ENCODE measurements at places on chromosomes 7 and 10. TPM values are rescaled to one million over a fixed set of nuclear protein-coding genes. Genes with fewer than 3 reads are reported as not detected.

The TMEM176A gene
- 45.4 TPM for total RNA-seq

The CLDN3 gene
- 0.82 TPM for total RNA-seq

The SUN1 gene
- total RNA-seq = 37.8 TPM

The PROSER2 gene
- 1.1 TPM for total RNA-seq

The ZNF727 gene
- not detected for total RNA-seq

The MKX gene
- total RNA-seq = 1.9 TPM

The ASAH2 gene
- 2.2 TPM for total RNA-seq

The CACNB2 gene
- total RNA-seq = 2.6 TPM

The NRCAM gene
- total RNA-seq = 61.8 TPM

The KAZALD1 gene
- total RNA-seq = 1.8 TPM

The GTF2IRD1 gene
- 4.7 TPM for total RNA-seq

The CTTNBP2 gene
- 13.2 TPM for total RNA-seq

The VSTM4 gene
- 2.1 TPM for total RNA-seq

Data from motor neuron (in vitro differentiated cells).